ENCODE measurements at places on chromosomes 13 and 19.

- no peak for DNase-seq
Measured at GRCh38 chr13:40161931-40162330, 504.5 kb downstream of the FOXO1 start.

DNA sequence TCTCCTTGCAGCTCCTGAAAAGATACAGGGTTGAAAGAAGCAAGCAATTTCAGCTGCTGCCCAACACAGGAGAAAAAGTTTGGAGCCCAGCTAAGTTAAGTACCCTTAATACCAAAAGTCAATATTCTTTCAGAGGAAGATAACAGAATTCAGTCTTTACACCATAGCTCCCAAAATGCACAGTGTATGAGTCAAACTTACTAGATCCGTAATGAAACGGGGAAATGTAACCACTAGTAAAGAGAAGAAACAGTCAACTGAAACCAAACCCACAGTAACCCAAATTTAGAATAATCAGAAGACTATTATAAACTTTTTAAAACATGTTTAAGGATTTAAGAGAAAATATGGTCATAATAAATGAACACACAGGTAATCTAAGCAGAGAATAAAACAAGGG is 45.2 kb downstream of the SUCLA2 start:
- DNase-seq: no peak

GRCh38 chr13:52428295-52428694 is 22.1 kb downstream of the VPS36 start:
- no peak for DNase-seq

- no peak for DNase-seq
Measured at GRCh38 chr19:30887042-30887441, 462.2 kb downstream of the TSHZ3 start.

DNA sequence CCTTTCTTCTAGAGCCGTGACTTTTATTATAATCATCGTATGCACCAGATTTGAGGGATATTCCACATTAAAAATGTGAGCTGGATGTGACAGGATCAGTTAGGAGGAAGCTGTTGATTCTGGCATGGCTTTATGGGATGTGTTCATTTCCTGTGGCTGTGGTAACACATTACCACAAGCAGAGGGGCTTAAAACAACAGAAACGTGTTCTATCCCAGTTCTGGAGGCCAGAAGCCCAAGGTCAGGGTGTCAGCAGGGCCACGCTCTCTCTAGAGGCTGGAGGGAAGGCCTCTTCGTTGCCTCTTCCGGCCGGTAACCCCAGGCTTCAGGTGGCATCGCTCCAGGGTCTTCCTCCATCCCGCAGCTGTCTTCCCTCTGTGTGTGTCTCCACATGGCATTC is 14.5 kb downstream of the MED25 start:
- DNase-seq: no peak

DNA sequence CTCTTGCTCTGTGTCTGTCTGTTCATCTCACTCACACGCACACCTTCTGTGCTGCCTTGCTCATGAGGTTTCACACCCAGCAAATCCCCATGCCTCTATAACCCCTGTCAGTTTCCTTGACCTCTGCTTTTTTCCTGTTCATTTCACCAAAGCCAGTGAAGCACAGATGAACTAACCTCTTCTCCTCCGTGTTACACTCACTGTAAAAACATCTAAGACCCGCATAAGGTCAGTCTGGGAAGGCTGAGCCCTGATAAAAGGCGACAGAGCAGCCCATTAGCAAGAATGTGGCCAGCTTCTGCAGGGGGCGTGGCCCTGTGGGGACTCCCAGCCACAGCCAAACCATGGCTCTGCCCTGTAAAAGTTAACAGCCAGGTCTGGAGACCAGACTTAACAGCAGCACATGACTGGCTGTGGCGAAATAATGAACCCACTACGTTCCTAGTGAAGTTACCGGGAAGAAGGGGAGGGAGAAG is 42.8 kb upstream of the NPAS1 start:
- no peak for DNase-seq
